HCEC 1CT (cell line): ENCODE measurements at places on chromosomes 5 and 9.
A peak's percentile ranks its signal among the peaks of the same experiment; 100 is the strongest.

- peak; percentile 18 for DNase-seq
These were observed 16.5 kb upstream of the ROR2 start for GRCh38 chr9:91966503-91966902.

GRCh38 chr5:128422612-128423011, 115.4 kb downstream of the FBN2 start:
- no peak for DNase-seq

- DNase-seq: peak; percentile 82
These were observed 14.6 kb downstream of the LCN10 start for GRCh38 chr9:136728080-136728547.

- DNase-seq: no peak
These were observed 109.7 kb downstream of the CAAP1 start for GRCh38 chr9:26782899-26783298.

GRCh38 chr5:150061538-150061995, 24.8 kb downstream of the CSF1R start:
- DNase-seq: no peak

GRCh38 chr5:156824800-156825199, 25.3 kb upstream of the PPP1R2B start:
- no peak for DNase-seq

DNA sequence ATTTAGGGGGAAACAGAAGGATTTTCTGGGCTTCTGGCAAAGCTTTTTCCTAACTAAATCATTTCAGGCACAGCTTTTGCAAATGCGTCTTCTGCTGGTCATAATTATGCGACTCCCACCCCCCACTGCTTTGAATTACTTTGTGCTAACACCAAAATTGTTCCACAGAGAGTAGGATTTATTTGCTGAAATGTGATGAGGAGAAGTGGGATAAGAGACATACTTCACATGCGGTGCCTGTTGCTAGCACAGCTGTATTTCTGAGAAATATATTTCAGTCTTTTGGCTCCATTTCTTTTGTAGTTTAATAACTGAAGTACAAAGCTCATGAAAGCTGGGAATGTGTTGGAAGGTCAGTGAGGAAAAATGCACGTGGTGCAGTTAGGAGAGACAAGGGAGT, 83.2 kb upstream of the TAS2R1 start:
- no peak for DNase-seq

DNA sequence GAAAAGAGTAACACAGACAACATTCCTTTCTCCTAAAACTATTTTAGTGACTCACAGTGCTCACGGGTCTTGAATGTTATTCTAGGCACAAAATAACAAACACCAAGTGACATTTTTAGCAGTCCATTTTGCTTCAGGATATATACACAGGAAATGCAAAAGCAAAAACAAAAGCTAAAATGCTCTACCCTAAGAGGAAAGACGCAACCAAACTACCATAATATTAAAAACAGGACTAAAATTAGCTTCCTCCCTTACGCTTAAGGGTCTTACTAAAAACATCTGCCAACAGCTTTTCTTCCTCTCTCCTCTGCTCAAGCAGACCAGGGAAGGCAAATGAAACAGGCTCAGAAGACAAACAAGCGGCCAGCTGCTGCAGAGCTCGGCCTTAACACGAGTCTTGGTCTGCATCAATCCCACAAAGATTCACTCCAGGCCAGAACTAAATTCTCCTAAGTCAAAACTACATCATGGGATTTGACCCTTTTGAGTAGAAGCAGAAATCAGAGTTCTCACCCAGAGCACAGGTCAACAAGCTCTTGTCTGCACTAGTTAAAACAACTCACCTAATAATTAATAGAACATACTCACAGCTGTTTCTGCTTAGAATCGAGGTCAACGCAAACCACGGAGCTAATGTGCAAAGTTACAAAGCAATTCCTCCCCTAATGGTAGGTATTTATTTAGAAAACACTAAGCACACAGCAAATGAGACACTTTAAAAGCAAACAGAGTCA, 62.3 kb downstream of the RAPGEF1 start:
- peak; percentile 84 for DNase-seq

GRCh38 chr9:112486221-112487007, at the start of gene KIAA1958:
Gene KIAA1958, plus strand, starts transcription at chr9:112486827. Its CDS starts 87,254 bp downstream, at chr9:112574081.
- DNase-seq: peak; percentile 66

DNA sequence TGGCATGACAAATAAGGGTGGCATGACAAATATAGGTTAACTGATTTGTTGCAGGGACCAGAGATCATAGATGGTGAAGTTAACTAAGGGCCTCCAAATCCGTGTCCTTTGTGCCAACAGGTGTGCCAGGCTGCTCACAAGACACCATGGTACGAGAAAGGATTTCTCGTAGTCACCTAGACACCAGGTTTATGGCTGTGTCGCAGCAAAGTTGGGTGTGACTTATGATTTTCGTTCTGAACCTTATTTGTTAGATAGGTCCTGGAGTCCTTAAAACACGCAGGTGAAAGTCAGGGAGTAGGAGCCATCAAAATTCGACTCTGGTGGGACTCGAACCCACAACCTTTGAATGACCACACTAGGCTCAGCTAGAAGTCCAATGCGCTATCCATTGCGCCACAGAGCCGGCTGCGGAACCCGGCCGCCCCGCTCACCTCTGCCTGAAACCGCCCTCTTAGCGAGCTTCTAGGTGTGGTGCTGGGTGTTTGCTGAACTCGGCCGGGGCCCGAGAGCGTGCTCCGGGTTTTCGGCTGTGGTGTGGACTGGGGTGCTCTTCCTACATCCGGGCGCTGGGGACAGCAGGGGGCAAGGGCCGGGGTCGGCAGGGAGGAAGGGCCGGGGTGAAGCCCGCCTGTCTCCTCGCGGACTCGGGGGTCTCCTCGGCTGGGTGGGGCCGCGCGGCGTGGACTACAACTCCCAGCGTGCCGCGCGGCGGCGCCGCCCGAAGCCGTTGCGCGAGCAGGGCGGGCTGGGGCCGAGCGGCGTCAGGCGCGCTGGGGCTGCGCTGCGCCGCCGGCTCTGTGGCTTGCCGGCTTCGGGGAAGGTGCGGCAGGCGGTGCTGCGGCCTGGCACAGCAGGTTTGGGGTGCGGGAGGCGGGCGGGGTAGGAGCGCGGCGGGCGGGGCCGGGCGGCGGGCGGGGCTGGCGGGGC, at the start of gene SLC27A4:
Gene SLC27A4 (plus strand): TSS at position 767 of the 930 bp plus-strand sequence. CDS start 2,606 bp downstream, outside the sequence.
- peak; percentile 83 for DNase-seq

DNA sequence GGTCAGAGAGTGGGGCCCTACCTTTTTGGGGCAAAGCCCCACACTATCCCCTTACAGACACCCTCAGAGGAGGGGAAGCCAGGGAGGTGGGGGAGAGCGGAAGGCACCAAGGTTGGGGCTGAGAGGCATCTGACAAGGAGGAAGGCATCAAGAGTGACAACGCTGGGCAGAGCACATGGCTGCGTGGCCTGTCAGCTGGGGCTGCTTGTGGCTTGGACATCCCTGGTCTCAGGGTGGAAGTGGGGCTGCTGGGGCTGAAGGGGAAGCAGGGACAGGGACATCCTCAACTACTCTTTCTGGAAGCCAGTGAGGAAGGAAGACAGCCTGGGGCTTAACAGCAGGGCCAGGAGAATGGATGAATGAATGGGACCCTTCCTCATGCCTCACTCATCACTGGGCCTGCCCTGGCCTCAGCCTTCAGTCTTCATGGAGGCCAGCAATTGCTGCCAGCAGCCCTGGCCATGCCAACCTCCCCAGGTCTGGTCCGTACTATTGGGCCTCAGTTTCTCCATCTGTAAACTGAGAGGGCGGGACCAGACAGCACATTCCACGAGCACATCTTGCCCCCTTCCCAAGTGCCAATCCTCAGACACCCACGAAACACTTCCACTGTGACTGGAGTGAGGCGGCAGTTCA, 993 bp upstream of the RALGDS start:
- DNase-seq: no peak

DNA sequence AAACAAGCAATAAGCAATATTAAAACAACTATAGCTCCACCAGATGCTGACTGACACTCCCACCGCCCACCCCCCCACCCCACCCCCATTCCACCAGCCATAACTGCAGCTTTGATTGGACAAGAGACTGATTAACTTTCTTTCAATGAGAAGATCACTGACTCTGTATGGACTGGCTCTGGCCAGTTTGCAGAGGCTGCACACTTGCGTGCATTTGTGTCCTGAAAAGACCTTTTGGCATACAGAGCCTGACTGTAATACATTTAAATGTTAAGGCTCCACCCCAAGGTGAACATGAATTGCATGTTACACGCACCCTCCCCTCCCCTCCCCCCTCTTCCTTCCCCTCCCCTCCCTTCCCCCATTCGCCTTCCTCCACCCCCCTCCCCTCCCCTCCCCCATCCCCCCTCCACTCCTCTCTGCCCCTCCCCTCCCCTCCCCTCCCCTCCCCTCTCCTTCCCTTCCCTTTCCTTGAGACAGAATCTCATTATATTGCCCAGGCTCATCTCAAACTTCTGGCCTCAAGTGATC, 31.1 kb downstream of the FGD3 start:
- no peak for DNase-seq

DNA sequence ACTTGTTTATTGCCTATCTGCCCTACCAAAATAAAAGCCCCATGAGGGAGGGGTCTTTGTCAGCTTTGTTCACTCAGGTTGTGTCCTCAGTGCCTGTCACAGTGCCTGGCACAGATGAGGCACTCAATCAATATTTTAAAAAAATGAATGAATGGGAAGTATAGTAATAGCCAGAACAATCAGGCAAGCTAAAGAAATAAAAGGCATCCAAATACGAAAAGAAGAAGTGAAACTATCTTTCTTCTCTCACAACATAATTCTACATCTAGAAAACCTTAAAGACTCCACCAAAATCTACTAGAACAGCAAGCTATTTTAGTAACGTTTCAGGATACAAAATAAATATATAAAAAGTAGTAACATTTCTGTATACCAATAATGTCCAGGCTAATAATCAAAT, 37.8 kb upstream of the C5orf63 start:
- no peak for DNase-seq

DNA sequence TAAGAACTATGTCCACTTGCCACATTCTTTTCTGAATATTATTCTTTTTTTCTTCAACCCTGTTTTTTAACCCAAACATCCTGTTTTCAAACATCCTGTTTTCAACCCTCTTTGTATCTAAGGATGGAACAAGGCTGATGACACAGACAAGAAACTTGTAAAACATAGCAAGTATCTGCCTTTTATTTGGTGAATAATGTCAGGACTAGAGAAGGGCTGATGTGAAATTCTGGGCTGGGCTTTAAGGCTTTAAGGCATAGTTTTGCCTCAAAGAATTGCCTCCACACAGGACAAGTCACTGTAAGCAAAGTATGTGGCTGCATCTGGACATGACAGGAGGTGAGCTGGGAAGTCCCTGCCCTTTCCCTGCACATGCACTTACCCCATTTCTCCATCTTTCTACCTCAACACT, 42.5 kb upstream of the RIC1 start:
- DNase-seq: peak; percentile 87

GRCh38 chr9:5578018-5578697, 50.7 kb upstream of the RIC1 start:
- no peak for DNase-seq

DNA sequence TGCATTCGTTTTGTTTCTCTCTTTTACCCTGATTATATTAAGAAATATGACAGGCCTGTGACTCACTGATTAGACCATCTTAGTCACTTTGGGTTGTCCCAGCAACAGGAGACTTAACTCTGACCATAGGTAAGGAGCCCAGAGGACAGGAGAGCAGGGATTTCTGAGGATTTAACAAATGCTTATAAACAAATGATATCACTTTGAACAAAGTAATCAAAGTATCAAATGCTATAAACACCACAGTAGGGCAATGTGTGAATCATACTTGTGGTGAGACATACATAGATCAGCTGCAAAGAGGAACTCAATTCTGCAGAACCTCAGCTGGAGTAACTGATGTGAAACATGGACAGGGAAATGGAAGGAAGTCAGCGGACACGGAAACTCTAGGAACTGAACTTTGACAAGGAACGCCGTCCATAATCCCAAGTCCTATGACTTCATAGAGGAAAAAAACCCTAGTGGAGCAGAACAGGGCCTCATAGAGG, 190.6 kb upstream of the MSX2 start:
- peak; percentile 92 for DNase-seq

DNA sequence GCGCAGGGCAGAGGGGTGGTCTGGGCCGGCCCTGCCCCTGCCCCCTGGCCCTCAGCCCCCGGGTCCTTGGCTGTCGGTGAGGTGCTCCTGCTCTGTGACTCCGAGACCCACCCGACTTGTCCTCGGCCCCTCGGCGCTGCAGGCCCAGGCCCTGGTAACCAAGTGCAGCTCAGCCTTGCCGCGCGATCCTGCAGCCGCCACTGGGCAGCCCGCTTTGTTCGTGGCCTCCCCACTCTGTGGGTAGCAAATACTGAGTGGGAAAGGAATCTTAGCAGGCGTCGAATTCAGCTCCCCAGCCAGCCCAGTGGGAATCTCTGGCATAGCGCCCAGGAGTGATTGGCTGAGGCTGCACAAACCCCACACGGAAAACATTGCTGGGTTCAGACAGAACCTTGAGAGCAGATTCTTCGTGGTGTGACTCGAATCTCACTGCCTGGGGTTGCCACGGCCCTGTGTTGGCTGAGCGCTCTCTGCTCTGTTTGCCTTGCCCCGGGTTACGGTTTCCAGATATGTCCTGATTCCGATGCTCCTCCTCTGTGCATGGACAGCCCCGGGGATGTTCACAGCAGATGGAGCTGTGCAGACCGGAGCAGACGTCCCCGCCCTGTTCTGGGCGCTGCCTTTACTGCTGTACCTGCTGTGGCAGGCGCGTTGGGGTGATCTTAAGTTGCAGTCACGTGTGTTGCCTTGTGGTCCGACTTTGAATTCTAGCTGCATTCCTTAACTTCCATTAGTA, 13.4 kb upstream of the EXOC3 start:
- no peak for DNase-seq

GRCh38 chr9:123996731-123997421, 14.7 kb upstream of the LHX2 start:
- DNase-seq: no peak

DNA sequence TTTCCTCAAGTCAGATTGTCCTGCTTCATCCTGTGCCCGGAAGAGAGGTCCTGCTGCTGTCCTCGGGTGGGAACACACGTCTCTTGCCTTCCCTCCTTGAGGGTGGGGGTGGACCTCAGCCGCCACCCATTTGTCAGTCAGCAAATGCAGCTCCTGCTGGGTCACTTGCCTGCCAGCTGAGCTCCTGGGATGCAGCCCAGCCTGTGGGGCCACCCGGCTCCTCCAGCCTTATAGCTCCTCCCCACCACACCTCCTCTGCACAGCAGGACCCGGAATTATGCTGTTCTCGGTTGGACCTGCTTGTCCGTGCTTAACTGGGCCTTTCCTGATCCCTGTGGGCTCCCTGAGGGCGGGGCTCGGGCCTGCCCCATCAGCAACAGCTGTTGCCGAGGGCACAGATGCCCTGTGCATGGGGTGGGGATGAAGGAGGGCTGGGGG, 52.7 kb downstream of the RXRA start:
- no peak for DNase-seq
